ENCODE measurements at places on chromosomes 7 and 10.

- DNase-seq = no peak
Measured at GRCh38 chr10:105398202-105398601, 757.1 kb downstream of the SORCS3 start.

DNA sequence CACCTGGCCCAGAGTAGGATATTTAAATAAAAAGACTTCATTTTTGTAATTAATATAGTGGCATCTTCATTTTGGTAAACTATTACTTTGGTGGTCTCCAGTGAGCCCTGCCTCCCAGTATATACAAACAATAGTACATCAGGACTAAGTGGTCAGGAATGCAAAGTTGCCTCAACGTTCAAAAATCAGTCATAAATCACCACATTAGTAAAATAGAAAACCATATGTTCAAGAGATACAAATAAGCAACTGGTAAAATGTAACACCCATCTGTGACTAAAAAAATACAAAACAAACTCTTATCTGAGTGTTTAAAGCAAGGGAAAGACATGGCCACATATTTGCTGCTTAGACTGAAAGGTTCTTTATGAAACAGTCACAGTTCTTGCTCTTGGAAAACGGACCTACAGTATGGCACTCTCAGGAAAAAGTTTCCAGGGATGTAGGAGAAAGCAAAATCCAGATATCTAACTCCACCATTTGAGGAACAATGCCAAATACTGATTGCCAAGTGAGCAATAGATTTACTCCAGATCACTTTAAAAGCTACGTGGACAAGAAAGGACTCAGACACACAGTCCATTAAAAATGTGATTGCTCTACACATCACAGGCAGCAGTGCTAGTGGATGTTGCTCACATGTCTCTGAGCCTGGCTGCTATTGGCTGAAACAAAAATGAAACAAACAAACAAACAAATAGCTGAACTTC, 15.1 kb upstream of the RHOBTB1 start:
- no peak for DNase-seq

- DNase-seq = no peak
Measured at GRCh38 chr7:17472518-17472917, 174.1 kb downstream of the AHR start.

DNA sequence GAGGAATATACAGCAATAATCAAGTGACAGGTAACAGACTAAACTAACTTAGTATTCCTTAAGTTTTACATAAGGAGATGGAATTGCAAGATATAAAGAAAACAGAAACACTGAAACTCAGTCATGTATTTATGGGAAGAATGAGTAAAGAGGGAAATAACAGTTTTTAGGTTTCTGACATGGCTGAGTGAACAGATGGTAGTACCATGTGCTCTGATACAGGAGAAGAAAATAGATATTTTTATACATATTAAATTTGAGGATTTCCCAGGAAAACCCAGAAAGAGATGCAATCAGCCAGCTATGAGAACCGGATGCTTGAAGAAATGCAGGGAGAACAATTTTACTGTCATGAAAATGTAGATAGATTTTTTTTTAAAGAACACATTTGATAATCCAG, 669.5 kb upstream of the GRM3 start:
- no peak for DNase-seq

DNA sequence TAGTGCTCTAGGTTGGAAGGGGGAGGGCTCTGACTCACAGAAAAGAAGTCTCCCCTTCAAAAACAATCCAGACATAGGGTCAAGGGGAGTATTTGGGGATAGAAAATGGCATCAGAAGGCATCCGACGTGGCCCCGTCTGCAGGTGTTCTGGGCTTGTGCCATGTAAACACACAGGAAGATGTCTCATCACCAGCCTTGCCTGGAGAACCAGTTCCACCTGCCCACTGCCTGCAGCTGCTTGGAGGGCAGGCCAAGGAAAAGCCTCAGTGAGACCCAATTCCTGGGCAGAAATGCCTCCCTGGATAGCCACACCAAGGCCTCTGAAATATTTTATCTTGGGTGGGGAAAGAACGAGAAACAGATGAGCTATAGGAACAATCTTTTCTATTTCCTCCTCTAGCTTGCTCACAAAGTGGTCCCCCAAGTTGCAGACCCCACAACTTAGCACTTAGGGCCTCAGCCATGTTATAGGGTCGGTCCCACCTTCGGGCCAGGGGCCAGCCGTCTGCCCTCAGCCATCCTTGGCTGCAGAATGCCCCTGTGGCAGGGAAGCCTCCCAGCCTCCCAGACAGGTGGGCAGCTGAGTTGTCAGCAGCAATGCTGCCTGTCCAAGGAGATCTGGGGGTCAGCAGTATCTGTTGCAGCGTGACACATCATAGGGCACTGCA, 54.3 kb upstream of the ECHDC3 start:
- DNase-seq = no peak

- DNase-seq = no peak
Measured at GRCh38 chr10:96230527-96230926, 40.8 kb downstream of the BLNK start.

DNA sequence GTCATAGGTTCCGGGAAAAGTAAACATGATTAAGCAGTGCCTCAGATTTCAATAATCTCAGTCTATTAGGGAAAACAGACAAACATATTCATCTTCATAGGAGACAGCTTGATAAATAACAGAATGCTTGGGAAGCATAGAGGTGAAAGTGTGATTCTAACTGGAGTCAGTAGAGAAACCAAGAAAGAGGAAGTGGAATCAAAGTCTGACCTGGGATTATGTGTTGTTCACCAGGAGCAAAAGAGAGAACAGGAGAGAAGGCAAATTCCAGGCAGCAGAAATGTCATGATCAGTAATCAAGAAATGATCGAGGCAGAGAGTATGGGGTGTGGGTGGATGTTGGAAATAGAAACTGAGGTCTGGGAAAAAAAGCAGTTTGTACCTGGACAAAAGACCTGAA, 43.7 kb downstream of the DGKB start:
- DNase-seq = peak; percentile 53

GRCh38 chr7:26156451-26157420, 4.7 kb downstream of the NFE2L3 start:
- no peak for DNase-seq

DNA sequence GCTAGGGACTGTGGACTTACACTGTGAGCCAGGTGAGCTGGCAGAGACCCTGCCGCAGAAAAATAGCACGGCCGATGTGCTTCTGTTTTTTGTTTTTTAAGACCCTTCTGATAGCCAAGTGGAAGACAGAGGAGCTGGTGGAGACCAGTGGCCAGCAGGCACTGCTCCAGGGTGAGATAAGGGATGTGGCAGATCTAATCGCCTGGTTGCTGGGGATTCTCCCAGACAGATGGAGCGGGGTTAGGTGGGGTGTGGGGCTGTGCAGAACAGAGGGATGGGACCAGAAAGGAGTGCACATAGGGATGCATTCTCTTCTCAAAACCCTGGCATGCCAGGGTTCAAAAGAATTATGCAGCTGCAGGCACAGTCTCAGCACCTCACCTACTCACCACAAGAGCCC, 82.2 kb downstream of the VOPP1 start:
- DNase-seq = no peak

DNA sequence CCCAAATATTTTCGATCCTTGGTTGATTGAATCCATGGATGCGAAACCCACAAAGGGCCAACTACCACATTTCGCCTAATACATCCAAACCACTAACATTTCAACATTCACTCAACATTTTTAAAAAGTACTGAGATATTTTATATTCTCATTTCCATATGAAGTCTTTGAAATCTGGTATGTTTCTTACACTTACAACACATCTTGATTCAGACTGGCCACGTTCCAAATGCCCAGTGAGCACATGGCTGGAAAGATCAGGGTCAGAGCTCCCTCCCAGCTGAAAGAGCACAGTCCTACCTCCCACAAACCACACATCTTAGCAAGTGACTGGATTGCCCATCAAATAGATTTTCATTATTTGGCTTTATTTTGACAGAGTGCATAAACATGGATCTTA, 18.9 kb downstream of the NCAPG2 start:
- no peak for DNase-seq

DNA sequence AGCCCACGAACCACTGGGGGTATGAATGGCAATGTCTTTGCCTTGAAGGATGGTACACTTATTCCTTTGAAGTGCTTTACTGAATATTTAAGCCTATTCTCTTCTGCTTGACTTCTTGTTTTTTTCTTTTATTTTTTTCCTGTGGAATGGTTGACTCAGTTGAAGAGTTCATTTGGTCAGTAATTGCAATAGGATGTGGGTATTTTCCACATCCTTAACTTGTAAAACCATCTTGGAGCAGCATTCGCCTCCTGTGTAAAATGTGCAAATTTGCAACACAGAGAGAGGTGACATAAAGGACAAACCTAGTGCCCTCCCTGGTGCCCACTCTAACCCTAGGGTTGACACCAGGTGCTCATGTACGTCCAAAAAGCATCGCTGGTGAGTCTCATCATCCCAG, 347.0 kb downstream of the GATA3 start:
- no peak for DNase-seq

GRCh38 chr7:108004220-108005142, 1.5 kb upstream of the LAMB1 start:
- DNase-seq = no peak

DNA sequence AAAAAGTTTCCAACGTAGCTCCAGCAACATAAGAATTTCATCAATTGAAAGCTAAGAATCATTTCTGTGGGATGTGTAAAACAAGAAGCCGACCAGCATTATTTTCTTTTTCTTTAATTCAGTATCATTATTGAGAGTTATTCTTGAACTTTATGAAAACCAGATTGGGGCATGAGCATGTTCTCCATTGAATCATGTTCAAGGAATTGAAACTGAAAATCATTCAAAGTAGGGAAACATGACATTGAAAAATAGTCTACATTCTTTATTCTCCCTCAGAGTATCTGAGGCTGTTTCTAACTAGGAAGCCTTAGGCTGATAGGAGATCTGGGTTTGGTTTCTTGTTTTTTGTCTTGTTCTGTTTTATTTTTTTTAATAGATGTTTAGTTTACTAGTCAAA, 253.7 kb downstream of the DYNC1I1 start:
- DNase-seq = no peak

- DNase-seq = no peak
Measured at GRCh38 chr10:51892965-51893658, 193.7 kb upstream of the CSTF2T start.

- no peak for DNase-seq
Measured at GRCh38 chr10:77746047-77746707, 108.6 kb upstream of the KCNMA1 start.

DNA sequence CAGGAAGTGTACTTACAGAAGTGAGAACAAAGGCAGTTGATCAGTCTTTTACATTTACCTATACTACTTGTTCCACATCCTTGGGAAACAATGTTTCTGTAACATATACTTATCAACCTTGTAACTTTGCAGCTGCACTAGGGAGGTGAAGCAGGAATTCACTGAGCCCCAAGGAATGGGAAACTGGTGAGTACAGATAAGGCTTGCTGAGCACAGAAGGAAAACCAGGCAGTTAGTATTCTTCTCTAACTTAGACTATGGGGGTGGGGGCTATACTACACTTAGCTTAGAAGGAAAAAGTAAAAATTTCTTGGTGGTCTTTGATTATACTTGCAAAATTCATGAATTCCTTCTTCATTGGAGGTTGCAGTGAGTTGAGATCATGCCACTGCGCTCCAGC, 6.9 kb upstream of the ZNF33A start:
- DNase-seq = no peak

GRCh38 chr10:5555021-5555510, 30.3 kb downstream of the CALML3 start:
- DNase-seq = no peak

DNA sequence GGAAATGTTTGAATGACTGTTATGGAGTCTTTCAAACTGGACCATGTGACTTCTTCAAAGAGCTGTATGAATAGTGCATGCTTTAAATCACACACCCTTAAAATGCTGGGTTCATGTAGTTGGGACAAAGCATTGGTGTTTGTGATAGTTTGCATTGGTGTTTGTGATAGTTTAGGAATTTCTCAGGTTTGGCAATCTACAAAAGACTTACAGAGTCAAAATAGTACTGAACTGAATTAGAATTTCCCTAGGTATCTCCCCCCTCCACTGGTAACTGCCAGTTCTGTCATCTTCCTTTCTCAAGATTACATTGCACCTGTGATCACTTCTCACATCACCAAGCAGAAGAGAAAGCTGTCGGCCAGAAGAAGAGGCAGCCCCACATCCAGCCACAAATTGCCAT, 261.1 kb downstream of the GATA3 start:
- no peak for DNase-seq

GRCh38 chr10:5595994-5596471, 70.4 kb downstream of the ASB13 start:
- no peak for DNase-seq

GRCh38 chr10:533186-533585, 156.3 kb downstream of the DIP2C start:
- DNase-seq = no peak

DNA sequence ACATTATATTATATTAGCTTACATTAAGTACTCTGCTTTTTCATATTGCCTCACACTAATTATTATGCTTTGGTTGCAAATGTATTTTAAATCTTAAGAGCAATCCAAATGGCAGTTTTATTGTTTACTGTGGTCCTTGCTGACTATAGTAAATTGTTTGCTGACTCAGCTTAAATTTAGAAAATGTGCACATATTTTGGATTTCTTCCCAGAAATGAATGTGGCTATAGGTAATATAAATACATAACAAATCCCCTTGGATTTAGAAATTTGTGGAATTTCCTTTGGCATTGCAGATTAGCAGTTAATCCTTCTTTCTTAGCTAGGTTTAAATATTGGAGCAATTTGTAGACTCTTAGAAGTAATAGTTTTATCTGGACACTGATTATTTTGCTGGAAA, 565.8 kb downstream of the NRG3 start:
- DNase-seq = no peak

DNA sequence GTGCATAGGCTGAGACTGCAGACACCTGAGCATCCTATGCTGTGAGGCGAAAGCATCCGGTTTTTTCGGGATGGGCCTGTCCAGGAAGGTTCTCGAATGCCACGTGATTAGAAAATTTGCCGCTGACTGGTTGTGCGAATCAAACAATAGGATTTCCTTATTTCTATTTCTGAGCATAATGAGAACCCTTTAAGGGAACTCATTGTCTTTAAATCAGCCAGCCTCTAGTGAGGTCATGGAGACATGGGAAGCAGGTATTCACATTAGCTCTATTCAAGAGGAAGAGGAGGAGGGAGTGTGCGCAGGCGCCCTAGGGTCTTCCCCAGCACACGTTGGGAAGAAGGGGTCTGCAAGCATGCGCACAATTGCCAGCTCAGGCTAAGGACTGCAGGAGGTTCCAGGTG, 5.6 kb downstream of the GIMAP1 start:
- DNase-seq = no peak

DNA sequence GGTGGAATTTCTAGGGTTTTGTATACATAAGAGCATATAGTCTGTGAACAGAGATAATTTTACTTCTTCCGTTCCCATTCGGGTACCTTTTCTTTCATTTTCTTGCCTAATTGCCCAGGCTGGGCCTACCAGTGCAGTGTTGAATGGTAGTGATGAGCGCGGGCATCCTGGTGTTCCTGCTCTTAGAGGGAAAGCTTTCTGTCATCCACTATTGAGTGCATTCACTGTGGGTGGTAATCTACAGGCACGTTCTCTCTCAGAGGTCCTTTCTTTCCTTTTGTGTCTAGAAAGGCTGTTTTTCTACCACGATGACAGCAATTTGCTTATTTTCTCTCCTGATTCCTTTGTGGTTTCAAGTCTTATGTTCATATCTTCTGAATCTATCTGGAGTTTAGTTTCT, 65.0 kb downstream of the INPP5A start:
- no peak for DNase-seq
